ENCODE measurements at places on chromosomes 2 and 18.

DNA sequence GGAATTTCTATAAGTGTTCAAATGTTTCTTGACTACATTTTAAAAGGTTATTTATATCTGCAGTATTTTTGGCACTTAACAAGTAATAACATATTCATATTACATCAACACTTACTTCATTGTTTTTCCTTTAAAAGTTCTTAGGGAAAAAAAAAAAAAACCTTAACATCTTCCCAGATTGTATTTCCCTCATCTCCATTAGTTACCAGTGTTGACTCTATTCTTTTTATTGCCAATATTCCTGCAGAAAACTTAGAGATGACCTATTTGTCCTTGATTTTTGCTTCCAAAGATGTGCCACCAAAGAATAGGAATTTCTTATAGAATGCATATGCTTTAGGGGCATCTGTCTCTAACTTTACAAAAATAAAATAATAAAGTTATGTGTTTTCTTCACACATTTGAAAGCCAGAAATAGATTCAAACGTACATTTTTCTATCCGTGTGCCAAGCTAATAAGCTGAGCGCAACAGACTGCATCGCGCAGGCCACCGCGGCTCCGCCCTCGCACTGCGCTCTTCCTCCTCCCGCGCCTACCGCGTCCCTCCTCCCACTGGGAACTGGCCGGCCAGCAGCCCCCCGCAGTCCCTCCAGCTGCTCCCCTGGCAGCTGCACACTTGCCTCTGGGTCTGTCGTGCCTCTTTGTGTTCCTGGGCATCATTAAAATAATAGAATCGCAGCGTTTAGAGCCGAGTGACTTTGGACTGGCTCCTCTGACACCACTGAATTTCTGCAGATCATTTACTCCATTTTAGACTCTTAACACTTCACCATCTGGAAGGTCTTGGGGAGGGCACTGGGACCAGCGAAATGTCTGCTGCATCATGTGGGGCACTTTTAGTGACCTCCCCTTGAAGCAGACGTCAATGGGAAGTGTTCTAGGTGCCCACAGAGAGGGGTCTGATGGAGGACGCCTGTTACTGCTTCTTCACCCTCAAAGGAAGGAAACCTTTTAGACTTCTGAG, 21.2 kb upstream of the NAB1 start:
- peak; percentile 41 for DNase-seq

- no peak for DNase-seq
These were observed 54.8 kb downstream of the NTSR2 start for GRCh38 chr2:11615209-11615608.

DNA sequence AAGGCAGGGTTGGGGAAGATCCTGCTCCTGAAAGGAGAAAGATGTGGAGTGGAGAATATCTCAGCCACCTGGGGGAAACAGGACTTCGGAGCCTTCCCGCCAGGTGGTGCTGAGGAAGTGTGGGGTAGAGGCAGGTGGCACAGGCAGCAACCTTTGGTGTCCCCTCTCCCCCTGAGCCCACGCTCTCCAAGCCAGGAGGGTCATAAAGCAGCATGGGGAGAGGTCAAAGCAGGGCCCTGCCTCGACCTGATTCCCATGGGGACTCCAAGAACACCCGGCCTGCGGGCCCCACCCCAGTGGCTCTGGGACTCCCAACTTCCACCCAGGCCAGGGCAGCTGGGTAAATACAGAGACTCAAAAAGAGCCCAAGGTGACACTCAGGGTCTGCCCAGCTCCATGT, 54.3 kb upstream of the SLC66A3 start:
- no peak for DNase-seq

GRCh38 chr2:160813506-160813858, 319.9 kb upstream of the RBMS1 start:
- no peak for DNase-seq

- DNase-seq: no peak
These were observed 36.0 kb downstream of the RMC1 start for GRCh38 chr18:23539296-23539695.

DNA sequence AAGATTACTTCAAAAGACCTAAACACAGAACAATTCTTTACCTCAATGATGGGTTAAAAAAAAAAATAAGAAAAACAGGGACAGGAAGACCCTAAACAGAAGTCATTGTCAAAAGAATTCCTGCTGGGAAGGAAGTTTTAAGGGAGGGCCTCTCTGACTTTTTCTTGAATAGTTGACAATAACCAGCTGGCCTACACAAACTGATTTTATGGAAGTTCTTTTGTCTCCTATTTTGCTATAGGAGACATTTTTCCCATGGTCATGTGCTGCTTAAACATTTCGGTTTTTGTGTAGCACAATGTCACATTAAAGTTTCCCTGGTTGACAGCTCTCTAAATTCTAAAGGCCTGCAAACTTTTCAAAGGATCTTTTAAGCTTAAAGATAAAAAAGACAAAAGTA, 55.3 kb downstream of the RFTN2 start:
- no peak for DNase-seq

DNA sequence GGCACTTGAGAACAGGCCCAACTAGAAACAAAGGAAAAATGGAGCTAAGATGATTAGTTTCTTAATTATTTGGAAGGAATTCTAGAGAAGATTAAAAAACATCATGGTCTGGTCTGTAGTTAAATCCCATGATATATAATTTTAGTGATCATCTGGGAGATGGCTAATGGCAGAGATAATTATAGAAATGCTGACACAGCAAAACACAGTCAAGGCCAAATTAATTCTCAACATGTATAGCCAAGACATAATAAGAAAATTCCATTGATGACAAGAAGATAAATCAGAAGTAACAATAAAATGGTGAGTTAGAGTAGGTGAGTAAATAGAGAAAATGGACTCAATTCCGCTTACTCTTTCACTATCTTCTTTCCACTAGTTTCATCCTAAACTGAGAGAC, 59.2 kb upstream of the ITGA4 start:
- DNase-seq: no peak

- peak; percentile 45 for DNase-seq
These were observed 761.6 kb downstream of the DSC3 start for GRCh38 chr18:30280861-30281470.

GRCh38 chr18:74493689-74494088, 2.5 kb upstream of the CNDP2 start:
- peak; percentile 26 for DNase-seq

- DNase-seq: peak; percentile 21
These were observed 98.8 kb upstream of the TAF1B start for GRCh38 chr2:9744256-9745004.

DNA sequence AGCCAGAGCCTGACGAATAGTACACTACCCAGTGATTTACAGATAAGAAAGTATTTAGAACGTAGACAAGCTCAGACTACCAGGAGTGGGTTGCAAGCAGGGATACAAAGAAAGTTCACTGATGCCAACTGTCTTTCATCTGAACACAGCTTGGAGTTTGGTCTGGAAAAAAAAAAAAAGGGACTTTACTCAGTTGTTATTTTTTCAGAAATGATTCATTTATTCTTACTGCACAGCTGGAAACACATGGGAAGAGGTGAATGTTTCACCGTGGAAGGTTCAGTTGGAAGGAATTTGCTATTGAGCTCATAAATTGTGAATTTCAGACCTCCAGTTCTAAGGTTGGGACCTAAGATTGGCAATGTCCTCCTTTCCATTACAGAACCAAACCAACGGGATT, 259.7 kb downstream of the ETAA1 start:
- no peak for DNase-seq

GRCh38 chr2:143730155-143730952, 601.1 kb downstream of the ARHGAP15 start:
- peak; percentile 31 for DNase-seq

GRCh38 chr18:58046794-58047555, 2.9 kb downstream of the NEDD4L start:
- DNase-seq: no peak

DNA sequence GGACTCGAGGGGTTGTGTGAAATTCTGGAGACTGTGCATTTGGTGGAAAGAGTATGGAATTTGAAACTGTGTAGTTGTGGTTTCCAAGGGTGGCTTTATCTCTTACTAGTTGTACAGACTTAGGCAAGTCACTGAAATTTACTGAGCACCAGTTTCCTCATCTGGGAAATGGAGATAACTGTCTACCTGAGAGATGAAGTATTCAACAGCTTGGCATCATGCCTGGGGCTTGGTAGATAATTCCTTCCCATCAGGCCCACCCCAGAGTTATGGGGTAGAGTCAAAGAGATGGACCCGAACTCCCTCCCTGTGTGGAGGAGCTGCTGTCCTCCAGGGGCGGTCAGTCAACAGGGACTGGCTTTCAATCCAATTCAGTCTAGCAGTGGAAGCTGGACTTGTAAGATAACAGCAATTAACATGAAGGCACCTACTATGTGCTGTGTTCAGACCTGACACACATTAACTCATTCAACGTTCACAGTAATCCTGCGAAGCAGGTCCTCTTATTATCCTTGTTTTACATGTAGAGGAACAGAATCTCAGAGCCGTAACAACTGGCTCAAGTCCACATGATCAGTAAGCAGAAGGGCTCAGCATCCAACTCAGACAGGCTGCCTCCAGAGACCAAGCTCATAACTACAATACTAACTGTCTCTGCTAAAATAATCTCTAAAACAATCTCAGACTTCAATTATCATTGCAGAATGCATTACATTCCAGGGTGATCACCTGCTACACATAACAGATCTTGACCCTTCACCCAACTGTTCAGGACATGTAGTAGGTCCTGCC, 432.1 kb downstream of the LPIN1 start:
- DNase-seq: no peak

DNA sequence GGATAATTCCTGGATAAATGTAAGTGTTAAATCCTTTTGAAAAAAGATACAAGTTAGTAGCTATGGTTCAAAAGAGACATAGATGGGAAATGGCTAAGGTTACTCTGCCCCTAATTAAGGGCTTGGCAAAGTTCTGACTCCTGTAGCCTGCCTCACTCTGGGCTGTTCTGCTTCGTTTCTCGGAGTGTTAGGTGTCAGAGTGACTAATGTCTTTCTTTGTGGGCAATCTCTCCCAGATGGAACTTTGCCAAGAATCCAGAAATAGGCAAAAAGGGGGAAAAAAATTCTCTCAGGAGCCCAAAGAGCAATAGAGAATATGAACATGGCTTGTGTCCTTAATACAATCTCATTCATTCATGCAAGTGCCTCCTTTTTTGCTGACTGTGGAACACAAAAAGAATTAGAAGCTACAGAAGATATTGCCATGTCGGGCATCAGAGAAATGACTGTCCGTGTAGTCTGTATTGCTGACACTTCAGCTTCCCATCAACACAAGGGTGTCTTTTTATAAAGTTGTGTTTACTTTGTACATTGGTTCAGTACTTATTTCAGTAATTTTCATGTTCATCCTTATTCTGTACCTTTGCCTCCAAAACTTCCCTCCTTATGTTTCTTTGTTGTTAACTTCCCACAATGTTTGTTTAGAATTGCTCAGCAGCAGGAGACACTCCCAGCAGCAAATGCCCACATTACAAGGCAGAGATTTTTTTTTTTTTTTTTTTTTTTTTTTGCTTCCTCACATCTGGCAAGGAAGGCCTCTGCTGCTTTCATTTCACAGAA, 134.0 kb downstream of the FTCDNL1 start:
- no peak for DNase-seq

DNA sequence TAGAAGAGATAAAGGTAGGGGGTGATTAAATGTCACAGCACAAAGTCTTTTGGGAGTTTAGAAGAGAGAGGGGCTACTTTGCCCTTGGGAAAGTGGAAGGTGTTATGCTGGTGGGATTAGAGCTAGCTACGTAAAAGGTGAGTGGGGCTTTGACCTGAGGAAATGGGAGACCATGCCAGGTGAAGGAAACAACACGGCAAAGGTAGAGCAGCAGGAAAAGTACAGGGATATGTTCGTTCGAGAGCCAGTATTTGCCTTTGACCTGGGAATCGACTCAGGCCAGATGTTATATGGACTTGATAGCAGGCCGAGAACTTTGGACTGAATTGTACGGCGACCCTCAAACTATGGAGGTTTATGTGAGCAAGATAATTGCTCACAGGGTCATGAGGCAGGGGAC, 55.7 kb upstream of the ACKR3 start:
- no peak for DNase-seq

GRCh38 chr2:1418566-1418965, 5.3 kb downstream of the TPO start:
- DNase-seq: no peak

GRCh38 chr2:199309973-199310372, 147.8 kb downstream of the SATB2 start:
- no peak for DNase-seq
